ENCODE measurements at places on chromosomes 16 and 17. TPM values are rescaled to one million over a fixed set of nuclear protein-coding genes. Genes with fewer than 3 reads are reported as not detected.

The SLC25A11 gene
- total RNA-seq = 53.0 TPM

The COA3 gene
- total RNA-seq = 57.3 TPM

The SLC5A10 gene
- total RNA-seq = not detected

The ITGB3 gene
- total RNA-seq = 0.23 TPM

The GOT2 gene
- 160 TPM for total RNA-seq

The UNC45B gene
- under 0.01 TPM for total RNA-seq

The SLC16A5 gene
- total RNA-seq = 4.7 TPM

The C16orf92 gene
- total RNA-seq = not detected

The GNG13 gene
- not detected for total RNA-seq

The WWOX gene
- 6.8 TPM for total RNA-seq

The AANAT gene
- total RNA-seq = not detected

The CDRT15L2 gene
- total RNA-seq = not detected

The DLX3 gene
- total RNA-seq = 1.6 TPM

The KRTAP9-8 gene
- total RNA-seq = not detected

The ABCC6 gene
- total RNA-seq = not detected

The CCL1 gene
- not detected for total RNA-seq

The HOXB8 gene
- total RNA-seq = not detected

The HSPB9 gene
- not detected for total RNA-seq

The KRT24 gene
- total RNA-seq = not detected

The KIF2B gene
- total RNA-seq = not detected

The SLC6A4 gene
- not detected for total RNA-seq

The CACNG1 gene
- not detected for total RNA-seq

The CACNB1 gene
- 12.0 TPM for total RNA-seq

The LPO gene
- total RNA-seq = not detected

The CFAP97D1 gene
- total RNA-seq = not detected

The PARD6A gene
- 3.1 TPM for total RNA-seq

The KRTAP4-6 gene
- total RNA-seq = not detected

The ITGAL gene
- not detected for total RNA-seq

The RAB11FIP4 gene
- 5.7 TPM for total RNA-seq

The NPW gene
- 0.68 TPM for total RNA-seq

The TBX2 gene
- total RNA-seq = 0.38 TPM

The STX1B gene
- total RNA-seq = 0.08 TPM

The PRR14 gene
- total RNA-seq = 15.0 TPM

The CASKIN2 gene
- total RNA-seq = 9.5 TPM

The KRT25 gene
- not detected for total RNA-seq

The XYLT1 gene
- 3.2 TPM for total RNA-seq

The KCNH6 gene
- total RNA-seq = not detected

The AKAP10 gene
- total RNA-seq = 14.4 TPM

The CD300E gene
- not detected for total RNA-seq

The GNGT2 gene
- not detected for total RNA-seq

The KDM6B gene
- 3.9 TPM for total RNA-seq

The OR1A1 gene
- not detected for total RNA-seq

The CDH1 gene
- total RNA-seq = 120 TPM

The SYCE1L gene
- total RNA-seq = 0.38 TPM

The DRC7 gene
- not detected for total RNA-seq

The ACSM5 gene
- total RNA-seq = not detected

The KATNB1 gene
- total RNA-seq = 34.1 TPM

The SEPTIN12 gene
- total RNA-seq = not detected

The OR3A3 gene
- total RNA-seq = not detected

The CCL16 gene
- total RNA-seq = not detected

The GPR179 gene
- not detected for total RNA-seq

The FNDC8 gene
- not detected for total RNA-seq

The PHKG2 gene
- total RNA-seq = 27.1 TPM

The WNT9B gene
- not detected for total RNA-seq

The CLDN6 gene
- total RNA-seq = not detected
